ENCODE measurements at places on chromosomes 5 and 9. TPM values are rescaled to one million over a fixed set of nuclear protein-coding genes. Genes with fewer than 3 reads are reported as not detected.

The CDKN2A gene
- total RNA-seq = 0.57 TPM

The BTNL8 gene
- not detected for total RNA-seq

DNA sequence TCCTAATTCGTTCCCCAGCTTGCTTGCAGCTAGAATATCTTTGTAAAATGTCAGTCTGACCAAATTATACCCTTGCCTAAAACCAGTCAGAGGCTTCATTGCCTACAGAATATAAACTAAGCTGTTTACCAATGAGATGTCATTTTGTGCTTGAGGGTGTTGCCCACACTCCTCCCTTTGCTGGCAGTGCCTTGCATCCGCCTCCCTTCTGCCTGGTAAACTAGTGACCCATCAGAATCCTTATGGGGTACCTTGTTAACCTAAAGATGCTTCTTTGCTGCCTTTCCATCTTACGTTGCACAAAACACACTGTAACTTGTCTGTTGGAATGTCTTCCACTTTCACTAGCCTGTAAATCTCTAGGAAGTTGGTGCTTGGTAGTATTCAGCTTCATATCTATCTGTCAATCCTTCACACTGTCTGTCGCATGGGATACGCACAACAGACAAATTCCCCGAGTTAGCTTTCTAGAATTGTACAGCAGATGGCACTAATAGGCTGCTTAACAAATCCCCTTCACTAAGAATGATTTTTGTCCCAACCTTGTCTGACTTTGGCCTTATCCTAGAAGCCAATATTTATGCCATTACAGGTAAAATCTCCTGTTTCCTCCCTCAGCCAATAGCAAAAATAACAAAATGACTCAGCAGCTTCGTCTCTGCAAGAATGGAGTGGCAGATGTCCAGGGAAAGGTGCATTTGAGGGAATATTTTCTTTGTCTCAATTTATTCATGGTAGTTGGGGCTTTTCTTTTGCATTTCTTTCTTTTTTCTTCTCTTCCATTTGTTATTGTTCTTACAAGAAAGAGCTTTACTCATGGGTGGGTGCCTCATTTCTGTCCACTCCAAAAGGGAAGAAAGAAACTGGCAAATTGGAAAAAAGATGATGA, 3.0 kb downstream of the NUDT2 start:
- DNase-seq = peak; percentile 16
- H3K4me3 ChIP-seq = no peak overlapping the region
- no peaks in the 10 kb centered on the region for H3K27me3 ChIP-seq
- peaks cover 2% of the 10 kb centered on the region for H3K36me3 ChIP-seq
- H3K4me1 ChIP-seq = peaks cover 49% of the 10 kb centered on the region

DNA sequence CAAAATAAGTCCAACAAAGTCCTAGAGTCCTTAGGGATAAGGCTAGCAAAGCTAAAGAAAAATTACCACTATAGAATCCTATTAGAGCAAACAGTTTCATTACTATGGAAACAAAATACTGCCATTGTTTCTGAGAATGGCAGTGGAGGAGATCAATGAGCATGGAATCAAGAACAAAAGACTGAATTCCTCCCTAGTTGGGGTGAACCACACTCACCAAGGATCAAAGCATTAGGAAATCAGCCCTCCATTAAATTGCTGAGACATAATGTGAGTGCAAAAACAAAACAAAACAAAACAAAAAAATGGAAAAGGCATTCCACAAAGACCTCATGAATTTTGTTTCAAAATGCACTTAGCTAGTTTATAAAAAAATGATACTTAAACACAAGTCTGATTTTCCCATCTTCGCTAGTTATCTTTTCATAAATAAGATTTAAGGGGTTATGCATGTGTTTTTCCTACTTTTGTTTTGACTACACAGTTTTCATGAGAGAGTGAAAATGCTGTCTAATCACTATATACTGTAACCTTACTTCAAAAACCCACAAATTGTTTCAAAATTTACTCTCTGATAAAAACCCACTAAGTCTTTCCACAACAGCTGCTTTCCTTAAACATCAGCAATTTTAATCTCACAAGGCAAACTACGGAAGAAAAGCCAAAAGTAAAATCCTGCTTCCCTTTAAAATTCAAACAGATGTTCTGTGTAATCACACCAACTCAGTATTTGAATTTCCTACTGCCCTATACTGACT, 9.7 kb downstream of the SERINC5 start:
- peak overlapping the region; percentile 7 for H3K27ac ChIP-seq
- no peak for DNase-seq
- H3K4me3 ChIP-seq = no peak overlapping the region
- peaks cover 69% of the 10 kb centered on the region for H3K4me1 ChIP-seq

DNA sequence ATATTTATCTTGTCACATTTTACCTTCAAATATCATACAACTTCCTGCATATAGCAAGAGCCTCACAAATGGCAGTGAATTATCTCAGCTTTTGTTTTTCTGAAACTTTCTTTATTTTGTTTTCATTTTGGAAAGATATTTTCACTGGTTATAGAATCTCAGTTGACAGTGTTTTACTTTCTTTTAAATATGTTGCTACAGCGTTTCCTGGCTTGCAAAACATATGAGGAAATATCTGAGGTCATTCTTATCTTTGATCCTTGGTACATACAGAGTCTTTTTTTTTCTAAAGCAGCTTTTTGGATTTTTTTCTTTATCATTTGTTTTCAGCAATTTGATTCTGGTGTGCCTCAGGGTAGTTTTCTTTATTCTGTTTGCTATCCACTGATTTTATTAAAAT, 77.6 kb upstream of the CEP78 start:
- H3K36me3 ChIP-seq = peaks cover 6% of the 10 kb centered on the region
- H3K4me1 ChIP-seq = no peaks in the 10 kb centered on the region
- no peaks in the 10 kb centered on the region for H3K27me3 ChIP-seq
- DNase-seq = no peak
- H3K27ac ChIP-seq = no peak overlapping the region
